ENCODE measurements at places on chromosomes 7 and 10.

- DNase-seq: no peak
Measured at GRCh38 chr10:132443983-132444876, 47.2 kb downstream of the PWWP2B start.

GRCh38 chr10:30742471-30742870, 112.9 kb upstream of the LYZL2 start:
- DNase-seq: no peak

GRCh38 chr7:138233189-138233588, 156.9 kb downstream of the AKR1D1 start:
- DNase-seq: no peak

DNA sequence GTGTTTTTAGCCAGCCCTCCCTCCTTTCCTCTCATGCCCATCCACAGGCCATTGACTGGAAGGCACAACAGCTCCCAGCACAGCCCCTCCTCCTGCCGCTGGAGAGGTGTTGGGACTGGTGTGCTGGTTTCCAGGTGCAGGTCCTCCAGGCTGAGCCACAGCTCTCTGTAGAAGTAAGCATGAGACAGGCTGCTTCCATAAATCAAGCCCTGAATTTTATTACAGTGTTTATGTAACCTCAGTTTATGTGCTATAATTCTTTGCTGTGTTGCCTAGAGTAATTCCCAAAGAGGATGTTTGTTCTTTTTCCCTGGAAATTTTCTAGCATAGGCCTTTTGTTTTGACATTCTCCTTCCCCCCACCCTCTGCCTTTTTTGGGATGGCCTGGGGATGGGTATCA, 445.8 kb downstream of the AUTS2 start:
- no peak for DNase-seq

GRCh38 chr10:79084012-79084971, 15.5 kb downstream of the ZMIZ1 start:
- no peak for DNase-seq

DNA sequence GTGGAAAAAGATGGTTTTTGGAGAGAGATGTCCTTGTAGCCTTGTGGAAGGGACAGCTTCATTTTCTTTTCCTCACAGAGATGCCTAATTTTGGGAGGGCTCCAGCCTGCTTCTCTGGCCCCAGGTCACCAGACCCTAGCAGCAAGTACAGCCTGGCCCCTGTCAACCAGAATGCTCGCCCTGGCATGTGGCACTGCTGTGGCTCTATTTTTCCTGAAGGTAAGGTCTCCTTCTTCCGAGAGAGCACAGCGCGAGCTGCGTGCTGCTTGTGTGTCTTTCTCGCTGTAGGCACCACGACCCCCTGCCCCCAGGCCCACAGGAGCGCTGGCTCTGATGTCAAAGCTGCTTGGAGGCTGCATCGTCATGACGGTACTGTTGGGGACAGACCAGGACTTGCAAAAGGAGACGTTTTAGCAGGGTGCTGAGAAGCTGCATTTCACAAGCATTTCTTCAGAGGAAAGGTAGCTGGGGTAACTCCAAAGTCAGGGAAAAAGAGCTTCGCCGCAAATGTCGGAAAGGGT, 58.7 kb downstream of the CLEC2L start:
- DNase-seq: no peak

- no peak for DNase-seq
Measured at GRCh38 chr10:104259999-104260774, 5.5 kb downstream of the GSTO1 start.

- no peak for DNase-seq
Measured at GRCh38 chr7:101527844-101528667, 101.0 kb downstream of the MYL10 start.

DNA sequence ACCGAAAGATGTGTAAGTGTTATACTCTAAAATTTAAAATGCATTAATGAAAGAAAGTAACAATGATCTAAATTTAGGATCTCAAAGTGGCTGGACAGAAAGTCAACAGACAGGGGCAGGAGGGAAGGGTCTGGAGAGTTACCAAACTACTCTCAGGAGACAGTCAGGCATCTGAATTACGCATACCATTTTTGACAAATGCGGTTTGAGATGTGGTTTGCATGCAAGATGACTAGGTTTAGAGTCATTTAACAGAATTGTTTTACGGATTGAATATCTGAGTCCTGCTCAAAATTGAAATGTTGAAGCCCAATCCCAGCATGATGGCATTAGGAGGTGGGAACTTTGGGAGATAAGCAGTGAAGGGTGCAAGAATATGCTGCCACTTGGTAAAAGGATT, 314.1 kb downstream of the WDR11 start:
- DNase-seq: no peak

DNA sequence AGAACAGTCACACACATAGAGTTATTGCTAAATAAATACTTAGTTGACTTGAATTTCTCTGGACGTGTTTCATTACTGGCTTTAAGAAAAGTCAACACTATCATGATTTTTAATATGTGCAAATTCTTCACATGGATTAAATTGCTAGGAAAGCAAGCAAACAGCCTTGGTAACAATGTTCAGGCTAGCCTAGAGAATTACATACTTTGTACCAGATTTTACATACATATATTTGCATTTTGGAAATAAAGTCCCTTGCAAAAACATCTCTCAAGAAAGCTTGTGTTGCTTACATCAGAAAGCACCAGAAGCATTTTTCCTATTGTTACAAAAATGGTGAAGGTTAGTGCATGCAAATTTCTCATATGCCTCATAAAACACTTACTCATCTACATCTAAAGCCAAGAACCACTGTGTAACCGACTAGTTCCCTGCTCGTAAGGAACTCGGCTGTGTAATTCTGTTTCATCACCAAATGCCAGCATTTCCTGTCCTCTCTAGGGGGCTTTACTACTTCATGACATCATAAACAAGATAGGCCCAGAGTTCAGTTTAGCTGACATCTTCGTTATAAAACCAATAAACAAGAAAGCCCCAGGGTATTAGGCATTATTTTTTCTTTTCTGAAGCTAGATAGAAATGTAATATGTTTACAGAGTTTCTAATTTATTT, 87.8 kb downstream of the CFAP58 start:
- no peak for DNase-seq
